T-helper 9 cell (primary cell): ENCODE measurements at places on chromosomes 16 and 17.

DNA sequence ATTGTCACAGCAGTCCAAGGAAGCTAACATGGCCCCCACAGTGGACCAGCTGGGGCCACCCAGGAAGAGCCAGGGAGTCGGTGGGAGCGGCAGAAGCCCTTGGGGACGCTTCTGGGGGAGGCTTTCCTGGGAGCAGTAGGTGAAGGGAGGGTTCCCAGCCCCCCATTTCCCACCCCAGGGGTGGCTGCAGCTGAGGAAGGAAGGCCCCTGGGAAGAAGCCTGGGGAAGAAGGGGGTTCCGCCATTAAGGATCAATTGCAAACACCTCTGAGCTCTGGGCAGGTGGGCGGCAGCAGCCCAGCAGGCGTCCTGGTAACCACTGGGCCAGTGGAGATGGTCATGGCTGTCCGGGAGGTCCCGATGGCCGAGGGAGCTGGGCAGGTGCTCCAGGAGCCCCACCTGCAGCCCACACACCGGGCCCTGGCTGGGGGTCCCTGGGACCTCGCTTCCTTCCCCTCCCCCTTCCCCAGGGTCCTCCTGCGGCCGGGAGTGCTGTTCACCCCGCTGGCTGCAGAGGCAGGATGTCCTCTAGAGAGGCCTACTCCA, 592 bp upstream of the PERCC1 start:
- no peak for DNase-seq

DNA sequence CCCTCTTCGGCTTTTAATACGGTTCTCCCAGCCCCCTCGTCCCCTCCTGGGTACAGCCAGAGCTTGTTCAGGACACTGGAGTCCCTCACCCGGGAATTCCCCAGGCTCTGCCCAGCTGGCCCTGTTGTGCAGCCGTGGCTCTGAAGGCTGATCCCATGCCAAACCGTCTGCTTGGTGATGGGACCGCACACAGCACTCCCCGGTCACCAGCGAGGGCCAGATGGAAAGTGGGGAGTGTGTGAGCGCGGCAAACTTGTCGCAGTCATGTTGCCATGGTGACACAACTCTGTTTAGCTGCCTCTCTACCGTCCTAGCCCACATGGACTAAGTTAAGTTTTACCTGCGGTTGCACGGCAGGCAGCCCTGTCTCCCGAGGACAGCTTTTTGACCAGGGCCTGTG, 107.9 kb downstream of the RAP1GAP2 start:
- DNase-seq = no peak

DNA sequence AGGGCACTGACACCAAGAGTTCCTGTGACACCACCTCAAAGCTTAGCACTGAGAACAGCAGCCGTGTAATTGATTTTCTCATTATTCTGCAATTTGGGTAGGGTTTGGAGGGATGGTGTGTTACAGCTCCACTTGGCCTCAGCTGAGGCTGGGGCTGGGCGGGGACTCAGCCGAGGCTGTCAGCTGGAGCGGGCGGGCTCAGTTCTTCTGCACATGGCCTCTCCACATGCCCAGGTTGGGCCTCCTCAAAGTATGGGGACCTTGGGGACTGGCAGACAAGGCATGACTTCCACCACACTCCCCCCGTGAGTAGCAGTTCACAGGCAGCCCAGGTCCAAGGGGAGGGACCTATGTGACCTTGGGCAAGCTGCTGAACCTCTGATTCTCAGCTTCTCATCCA, 171.5 kb downstream of the IRF8 start:
- no peak for DNase-seq

DNA sequence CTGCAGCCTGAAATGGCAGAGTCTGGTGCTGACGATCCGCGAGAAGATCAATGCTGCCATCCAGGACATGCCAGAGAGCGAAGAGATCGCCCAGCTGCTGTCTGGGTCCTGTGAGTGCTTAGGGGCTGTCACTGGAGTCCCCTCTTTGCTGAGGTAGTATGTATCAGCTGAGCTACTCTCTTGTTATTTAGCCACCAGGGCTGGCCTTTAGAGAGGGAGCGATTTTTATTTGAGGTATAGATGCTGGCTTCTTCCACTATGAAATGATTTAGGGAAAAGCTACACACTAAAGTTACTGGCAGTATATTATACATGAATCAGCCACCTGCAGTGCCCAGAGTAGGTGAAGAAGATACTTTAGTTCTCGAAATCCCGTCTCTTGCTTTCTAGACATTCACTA, 2.6 kb downstream of the CDK5RAP3 start:
- no peak for DNase-seq

DNA sequence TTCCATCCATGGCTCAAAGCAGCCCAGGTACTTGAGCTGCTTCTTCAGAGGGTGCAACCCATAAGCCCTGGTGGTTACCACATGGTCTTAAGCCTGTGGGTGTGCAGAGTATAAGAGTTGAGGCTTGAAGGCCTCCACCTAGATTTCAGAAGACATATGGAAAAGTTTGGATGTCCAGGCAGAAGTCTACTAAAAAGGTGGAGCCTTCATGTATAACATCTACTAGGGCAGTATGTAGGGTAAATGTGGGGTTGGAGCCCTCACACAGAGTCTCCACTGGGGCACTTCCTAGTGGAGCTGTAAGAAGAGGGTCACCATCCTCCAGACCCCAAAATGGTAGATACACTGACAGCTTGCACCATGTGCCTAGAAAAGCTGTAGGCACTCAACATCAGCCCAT, 120.9 kb downstream of the HS3ST3A1 start:
- DNase-seq = no peak

DNA sequence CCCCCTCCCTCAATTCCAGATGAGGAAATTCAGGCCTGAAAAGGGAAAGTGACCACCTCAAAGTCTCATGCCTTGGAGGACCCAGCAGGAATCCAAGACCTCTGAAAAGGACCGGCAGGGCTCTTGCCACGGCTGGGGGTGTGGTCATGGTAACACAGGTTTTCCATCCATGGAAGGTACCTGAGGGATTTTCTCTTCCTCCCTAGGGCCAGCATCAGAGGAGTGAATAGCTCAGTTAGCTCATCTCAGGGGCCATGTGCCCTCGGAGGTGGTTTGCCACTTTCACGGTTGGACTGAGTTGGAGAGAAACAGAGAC, 1.3 kb downstream of the CIITA start:
- no peak for DNase-seq

DNA sequence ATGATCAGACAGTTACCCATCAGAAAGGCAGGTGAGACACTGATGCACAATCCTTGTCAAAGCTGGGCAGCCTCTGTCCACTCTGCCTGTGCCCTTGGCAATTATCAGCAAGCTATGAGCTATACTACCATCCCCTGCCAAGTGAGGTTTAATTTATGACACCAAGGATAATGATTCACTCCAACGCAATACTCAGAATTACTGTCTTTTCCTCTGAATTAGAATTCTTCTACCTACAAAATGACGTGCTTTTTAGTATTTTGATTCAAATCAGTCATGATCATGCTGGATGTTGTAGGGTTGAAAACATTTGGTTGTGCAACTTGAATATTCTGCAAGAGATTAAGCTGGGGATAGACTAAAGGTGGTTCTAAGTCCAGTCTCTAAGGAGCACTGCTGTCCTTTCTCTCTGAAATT, 116.8 kb upstream of the SOX9 start:
- no peak for DNase-seq

DNA sequence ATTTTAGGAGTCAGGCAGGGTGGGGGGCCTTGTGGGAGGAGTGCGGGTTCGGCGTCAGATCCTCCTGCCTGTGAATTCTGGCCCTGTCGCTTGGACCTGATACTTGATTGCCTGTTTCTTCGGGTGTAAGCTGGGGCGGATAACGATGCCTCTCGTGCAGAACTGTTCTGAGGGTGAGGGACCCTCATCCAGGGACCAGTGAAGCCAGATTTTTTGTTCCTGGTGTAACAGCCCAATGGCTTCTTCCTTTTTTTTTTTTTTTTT, 1.3 kb downstream of the TBCD start:
- DNase-seq = no peak

DNA sequence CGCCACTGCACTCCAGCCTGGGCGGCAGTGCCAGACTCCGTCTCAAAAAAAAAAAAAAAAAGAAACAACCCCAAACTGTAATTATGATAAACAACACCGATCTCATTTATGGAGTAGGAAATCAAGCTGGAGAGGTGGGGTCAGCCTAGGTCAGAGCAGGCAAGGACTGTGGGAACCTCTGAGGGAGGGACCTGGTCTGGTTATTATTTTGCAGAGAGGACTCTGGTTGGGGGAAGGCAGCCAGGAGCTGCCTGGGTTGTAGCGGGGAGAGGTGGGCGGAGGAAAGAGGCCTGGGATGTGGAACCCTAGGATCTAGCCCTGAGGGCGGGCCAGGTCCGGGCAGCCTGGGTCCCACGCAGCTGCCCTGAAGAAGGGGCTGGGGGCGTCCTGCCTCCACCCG, 10.9 kb upstream of the HS3ST6 start:
- DNase-seq = no peak

DNA sequence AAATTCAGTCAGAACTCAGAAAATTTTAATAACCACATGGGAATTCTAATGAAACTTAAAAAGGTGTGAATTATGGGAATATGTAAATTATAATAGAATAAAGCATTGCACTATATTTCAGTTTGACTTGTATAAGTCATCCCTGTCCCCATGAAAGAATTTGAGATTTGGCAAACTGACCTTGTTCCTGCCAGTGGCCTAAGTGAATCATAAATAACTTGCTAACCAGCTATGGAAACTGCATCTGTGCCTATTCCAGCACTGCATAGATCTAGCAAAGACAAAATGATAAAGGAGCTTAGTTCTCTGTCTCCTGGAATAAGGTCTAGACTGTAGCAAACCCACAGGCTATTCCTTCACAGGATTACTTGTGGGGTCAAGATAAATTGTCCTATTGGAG, 106.8 kb upstream of the NOG start:
- no peak for DNase-seq

DNA sequence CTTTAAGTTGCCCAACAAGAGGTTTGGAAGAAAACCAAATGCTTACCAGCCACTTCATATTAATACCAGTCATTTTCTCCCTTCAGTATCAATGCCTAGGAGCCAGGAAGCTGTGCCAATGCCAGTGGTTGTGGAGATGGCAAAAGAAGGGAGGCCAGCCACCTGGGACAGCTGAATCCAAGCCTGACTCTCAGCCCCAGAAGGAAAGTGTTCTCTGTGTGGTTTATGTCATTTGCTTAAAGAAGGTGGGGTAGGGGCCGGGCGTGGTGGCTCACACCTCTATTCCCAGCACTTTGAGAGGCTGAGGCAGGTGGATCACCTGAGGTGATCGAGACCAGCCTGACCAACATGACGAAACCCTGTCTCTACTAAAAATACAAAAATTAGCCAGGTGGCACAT, 13.4 kb downstream of the C17orf78 start:
- no peak for DNase-seq

- no peak for DNase-seq
Measured at GRCh38 chr16:23941963-23942564, 106.3 kb downstream of the PRKCB start.

DNA sequence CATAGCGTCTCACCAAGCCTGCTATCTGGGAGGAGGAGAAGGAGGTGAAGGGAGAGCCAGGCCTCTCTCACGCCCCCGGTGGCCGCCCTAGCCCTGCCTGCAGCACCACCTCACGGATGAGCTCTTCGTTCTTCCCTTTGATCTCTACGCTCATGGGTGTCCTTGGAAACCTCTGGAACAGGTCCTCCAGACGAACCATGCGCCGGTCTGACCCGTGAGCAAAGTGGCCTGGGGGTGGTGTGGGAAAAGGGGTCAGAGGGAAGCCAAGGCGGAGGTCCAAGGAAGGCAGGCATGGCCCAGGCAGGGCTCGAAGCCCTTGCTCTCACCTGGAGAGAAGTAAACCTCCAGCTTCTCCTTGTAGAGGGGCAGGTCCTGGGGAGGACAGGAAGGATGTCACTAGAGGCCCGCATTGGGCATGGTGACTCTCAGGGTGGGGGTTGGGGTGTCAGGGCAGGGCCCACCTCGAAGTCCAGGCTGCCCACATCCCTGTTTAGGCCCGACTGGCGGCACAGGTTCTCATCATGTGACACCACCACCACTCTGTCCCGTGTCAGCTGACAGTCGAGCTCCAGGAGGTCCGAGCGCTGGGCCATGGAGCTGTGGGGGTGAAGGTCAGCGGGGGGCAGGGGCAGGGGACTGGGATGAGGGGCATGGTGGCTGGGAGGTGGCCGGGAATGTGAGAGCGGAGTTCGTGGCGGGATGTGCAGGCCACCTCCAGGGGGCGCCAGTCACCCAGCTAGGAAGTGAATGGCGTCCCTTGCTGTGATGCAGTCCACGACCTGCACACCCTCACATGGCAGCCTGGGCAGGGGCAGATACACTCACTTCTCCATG, 923 bp downstream of the GDPD3 start:
- DNase-seq = peak; percentile 52

DNA sequence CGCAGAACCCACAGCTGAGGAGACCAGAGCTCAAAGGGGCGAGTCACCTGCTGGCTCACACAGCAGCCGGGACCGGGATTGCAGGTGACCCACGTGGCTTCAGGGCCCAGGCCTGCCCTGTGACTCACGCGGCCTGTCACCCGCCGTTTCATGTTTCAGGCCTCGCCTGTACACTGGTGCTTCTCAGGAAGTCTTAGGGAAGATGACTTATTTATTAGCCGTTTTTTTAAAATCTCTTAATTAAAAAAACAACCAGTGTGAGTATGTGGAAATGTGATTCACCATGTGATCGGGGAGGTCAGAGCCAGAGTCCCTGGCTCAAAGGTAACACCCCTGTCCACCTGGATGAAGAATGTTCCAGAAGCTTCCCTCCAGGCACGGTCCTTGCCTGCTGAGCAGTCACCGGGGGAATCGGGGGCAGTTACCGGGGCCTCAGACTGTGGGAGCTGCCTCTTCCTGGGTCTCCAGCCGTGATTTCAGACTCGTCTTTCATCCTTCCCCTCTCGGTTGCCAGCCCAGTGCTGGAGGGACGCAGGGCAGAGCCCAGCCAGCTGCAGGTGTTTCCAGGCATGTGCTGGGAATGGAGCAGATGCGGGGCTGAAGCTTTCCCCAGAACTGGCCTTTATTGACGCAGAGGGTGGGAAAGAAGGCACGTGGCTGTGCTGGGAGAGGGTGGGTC, 49.3 kb downstream of the CMIP start:
- DNase-seq = no peak
